ENCODE measurements at places on chromosomes 3 and 15.

GRCh38 chr3:52077925-52078324 is 21.6 kb upstream of the DUSP7 start:
- DNase-seq, result no peak

DNA sequence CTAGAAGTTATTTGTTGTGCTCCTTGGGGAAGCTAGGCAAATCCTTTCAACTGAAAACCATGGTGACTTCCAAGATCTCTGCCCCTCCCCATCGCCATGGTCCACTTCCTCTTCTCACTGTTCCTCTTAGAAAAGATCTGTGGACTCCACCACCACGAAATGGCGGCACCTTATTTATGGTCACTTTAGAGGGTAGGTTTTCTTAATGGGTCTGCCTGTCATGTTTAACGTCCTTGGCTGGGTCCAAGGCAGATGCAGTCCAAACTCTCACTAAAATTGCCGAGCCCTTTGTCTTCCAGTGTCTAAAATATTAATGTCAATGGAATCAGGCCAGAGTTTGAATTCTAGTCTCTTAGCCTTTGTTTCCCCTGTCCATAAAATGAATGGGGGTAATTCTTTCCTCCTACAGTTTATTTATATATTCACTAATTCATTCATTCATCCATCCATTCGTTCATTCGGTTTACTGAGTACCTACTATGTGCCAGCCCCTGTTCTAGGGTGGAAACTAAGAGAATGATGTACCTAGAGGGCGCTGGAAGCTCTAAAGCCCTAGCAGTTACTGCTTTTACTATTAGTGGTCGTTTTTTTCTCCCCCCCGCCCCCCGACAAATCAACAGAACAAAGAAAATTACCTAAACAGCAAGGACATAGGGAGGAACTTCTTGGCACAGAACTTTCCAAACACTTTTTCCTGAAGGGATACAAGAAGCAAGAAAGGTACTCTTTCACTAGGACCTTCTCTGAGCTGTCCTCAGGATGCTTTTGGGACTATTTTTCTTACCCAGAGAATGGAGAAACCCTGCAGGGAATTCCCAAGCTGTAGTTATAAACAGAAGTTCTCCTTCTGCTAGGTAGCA is 657 bp downstream of the PATL2 start:
- peak; percentile 61 for DNase-seq

- DNase-seq, result no peak
Observed at GRCh38 chr3:88542916-88543315, 393.2 kb downstream of the C3orf38 start.

GRCh38 chr3:196947860-196948441 is 5.6 kb upstream of the NCBP2 start:
- DNase-seq, result no peak

- no peak for DNase-seq
Observed at GRCh38 chr15:89494941-89495637, 1.3 kb downstream of the RHCG start.

GRCh38 chr3:115834068-115834467 is 210.8 kb downstream of the GAP43 start:
- no peak for DNase-seq

GRCh38 chr3:149969110-149969939 is 1.4 kb downstream of the PFN2 start:
- no peak for DNase-seq

- no peak for DNase-seq
Observed at GRCh38 chr15:34584330-34584668, 848 bp upstream of the GOLGA8B start.

DNA sequence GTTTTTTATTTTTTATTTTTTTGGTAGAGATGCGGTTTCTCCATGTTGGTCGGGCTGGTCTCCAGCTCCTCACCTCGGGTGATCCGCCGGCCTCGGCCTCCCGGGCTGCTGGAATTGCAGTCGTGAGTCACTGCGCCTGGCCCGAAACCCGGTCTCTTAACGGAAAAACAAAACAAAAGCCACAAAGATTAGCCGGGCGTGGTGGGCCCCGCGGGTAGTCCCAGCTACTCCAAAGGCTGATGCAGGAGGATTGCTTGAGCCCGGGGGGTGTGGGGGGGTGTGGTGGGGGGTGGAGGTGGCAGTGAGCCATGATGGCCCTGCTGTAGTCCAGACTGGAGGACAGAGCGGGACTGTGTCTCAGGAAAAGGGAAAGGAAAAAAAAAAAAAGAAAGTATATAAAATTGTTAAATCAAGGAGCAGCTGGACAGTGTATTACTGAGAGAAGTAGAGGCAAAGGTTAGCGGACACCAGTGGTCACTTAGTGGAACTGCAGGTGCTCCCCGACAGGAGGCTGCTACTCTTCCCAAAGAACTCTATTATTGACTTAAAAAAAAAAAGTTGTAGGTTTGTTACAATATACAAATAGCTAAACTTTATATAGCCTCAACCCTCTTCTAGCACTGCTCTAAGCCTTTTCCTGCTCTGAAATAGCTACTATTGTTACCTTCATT is 30.3 kb upstream of the TUBGCP5 start:
- no peak for DNase-seq

- no peak for DNase-seq
Observed at GRCh38 chr15:61080221-61081026, 148.7 kb downstream of the RORA start.

DNA sequence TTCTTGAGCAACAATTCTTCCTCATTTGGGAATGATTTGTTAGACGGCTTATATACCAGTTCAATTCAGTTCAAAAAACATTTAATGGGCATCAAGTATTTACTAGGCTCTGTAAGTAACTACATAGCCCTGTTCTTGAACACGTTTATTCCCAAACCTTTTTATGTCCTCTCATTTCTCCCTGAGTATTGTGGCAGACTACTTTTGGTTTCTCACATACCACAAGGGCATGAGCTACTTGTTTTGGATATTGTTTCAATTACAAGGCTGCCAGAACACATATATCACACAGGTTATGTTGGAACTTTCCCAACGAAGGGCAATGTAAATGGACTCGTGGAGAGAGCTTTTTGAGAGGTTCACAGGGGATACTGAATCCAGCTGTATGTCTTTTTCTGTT is 363.8 kb upstream of the NAALADL2 start:
- DNase-seq, result no peak
